ENCODE measurements at places on chromosomes 4 and X. TPM values are rescaled to one million over a fixed set of nuclear protein-coding genes. Genes with fewer than 3 reads are reported as not detected.

DNA sequence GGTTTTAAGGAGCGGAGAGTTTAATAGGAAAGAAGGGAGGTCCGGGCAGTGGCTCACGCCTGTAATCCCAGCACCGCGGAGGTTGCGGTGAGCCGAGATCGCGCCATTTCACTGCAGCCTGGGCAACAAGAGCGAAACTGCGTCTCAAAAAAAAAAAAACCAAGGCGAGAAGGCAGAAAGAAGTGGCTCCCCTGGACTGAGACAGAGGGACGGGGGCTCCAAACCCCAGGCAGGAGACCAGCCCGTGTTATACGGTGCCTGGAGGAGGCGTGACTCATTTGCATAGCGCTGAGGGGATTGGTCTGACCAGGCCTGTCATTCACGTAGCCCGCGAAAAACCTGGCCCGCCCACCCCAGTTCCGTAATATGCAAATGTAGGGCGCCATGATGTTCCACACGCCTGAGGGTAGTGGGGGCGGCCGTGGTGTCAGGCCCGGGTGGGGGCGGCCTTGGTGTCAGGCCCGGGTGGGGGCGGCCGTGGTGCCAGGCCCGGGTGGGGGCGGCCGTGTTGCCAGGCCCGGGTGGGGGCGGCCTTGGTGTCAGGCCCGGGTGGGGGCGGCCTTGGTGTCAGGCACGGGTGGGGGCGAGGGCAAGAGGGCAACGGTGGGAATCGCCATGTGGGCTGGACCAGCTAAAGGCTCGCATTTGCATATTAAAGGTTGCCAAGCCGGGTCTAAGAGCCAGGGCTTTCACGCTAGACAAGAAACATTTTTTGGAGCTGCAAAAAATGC lies 2.1 kb downstream of the PLCXD1 start:
- peak; percentile 73 for DNase-seq

PHF8 gene
- total RNA-seq = 20.0 TPM

DNA sequence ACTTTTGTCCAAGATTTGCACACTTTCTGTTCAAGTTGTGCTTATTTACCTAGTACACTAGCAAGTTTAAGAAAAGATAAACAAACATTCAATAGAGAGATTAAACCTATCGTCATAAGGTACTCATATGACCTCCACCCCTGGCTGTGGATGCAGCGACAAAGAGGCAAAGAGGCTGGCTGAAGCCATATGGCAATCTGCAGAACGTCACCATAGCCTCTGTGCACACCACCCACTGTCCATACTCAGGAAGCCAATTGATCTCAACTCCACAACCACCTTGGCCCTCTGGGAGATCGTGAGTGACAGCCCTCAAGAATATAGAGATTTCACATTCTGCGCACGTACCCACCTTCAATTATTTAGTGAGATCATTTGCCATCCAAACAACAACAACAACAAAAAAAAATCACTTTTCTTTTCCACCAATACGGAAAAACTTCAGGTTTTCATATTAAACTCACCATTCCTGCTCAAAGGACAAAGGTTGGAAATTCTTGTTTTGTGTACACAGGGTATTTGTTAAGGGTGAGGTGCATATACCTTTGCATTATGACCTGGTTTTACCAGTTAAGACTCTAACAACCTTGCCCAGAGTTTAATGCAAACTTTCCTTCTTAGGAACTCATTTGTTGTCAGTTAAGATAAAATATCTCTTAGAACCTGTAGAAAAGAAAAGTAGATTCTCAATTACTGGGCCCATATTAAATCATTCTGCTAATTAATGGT lies 243.0 kb upstream of the FSTL5 start:
- no peak for DNase-seq

- DNase-seq = no peak
Measured at GRCh38 chrX:149010853-149011224, 494.3 kb downstream of the IDS start.

- DNase-seq = no peak
Measured at GRCh38 chr4:113588895-113589668, 172.5 kb downstream of the CAMK2D start.

MEPE gene
- total RNA-seq = not detected

MAP3K15 gene
- 0.13 TPM for total RNA-seq

GRCh38 chr4:1055721-1056590 lies 44.5 kb downstream of the FGFRL1 start:
- DNase-seq = no peak

CXorf65 gene
- total RNA-seq = not detected

GRCh38 chr4:11724731-11725130 lies 296.0 kb upstream of the HS3ST1 start:
- no peak for DNase-seq

NXF3 gene
- not detected for total RNA-seq

DNA sequence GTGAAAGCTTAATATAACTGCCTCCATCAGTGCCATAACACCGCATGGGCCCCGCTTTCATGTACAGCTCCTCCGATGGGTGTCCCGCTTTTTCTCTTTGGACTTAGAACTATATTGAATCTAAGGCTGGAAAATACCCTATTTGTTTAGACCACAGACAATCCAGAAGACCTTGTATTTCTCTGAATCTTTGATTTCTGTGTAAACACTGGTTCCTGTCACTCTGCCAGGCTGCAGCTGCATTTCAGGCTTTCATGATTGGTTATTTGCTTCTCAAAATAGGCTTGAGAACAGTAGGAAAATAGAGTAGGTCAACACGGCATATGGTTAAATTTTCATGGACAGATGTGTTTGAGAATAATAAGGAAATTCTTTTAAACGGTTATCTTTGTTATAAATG lies 80.0 kb downstream of the NWD2 start:
- no peak for DNase-seq

GRCh38 chrX:81957318-81957717 lies 755.4 kb downstream of the SH3BGRL start:
- no peak for DNase-seq

EREG gene
- under 0.01 TPM for total RNA-seq

- no peak for DNase-seq
Measured at GRCh38 chr4:569958-570667, 6.0 kb downstream of the TMEM271 start.

- no peak for DNase-seq
Measured at GRCh38 chr4:189177130-189177529, 763.5 kb upstream of the FRG1 start.

DNA sequence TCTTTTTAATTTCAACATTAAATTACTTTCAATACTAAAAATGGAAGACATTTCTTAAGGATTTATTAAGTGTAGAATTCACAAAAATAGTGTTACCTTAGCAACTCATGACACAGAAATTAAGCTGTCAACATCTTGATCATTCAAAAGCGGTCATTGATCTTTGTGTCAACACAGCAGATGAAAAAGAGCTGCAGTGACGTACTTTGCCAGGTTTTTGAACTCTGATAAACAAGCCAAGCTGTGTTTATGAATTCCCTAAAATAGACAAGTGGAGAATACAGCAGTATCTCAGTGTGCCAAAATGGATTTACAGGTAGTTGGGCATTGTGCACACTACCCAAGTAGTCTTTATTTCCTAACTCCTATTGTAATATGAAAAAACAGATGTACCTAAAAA lies 1141.8 kb upstream of the PCDH7 start:
- no peak for DNase-seq

GRCh38 chrX:34546366-34546765 lies 110.7 kb downstream of the TMEM47 start:
- DNase-seq = no peak

DSPP gene
- total RNA-seq = not detected

DNA sequence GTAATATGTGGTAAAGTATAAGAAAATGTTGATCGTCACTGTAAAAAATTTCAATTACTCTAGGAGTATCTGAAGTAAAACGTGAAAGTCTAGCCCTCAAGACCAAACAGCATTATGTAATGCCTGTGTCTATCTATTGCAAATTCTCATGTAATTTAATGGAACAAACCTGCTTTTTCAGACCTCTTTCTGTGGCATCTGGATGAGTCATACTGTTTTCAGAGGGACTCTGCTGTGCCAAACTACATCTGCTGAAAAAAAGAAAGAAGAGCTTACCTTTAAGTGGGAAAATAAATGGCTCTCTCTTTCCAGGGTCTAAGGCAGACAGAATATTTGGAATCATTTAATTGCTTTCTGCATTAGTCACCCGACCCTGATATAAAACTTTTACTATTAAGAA lies 89.8 kb upstream of the ARMCX2 start:
- DNase-seq = peak; percentile 27

TMEM31 gene
- not detected for total RNA-seq

DNA sequence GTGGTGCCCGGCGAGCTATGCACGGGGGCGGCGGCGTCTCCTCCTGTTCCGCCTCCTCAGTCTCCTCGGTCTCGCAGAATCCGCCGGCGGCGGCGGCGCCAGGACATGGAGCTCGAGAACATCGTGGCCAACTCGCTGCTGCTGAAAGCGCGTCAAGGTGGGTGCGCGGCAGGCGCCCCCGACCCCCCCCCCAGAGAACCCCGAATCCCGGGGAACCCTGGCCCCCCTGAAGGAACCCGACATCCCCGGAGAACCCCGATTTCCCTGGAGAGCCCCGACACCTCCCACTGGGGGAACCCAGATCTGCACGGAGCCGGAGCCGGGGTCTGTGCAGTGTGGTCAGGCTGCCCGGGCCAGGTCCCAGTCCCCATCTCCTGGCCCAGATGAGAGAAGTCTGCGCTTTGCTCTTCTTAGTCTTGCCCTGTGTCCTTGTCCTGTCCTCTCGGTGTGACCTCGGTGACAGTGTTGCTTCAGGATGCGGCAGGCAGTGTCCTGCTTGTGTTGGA lies 648 bp downstream of the GRK4 start:
- no peak for DNase-seq

KLF3 gene
- 24.8 TPM for total RNA-seq

MAGEB17 gene
- not detected for total RNA-seq

- no peak for DNase-seq
Measured at GRCh38 chr4:168565130-168565529, 68.3 kb downstream of the PALLD start.

SLC49A3 gene
- 9.7 TPM for total RNA-seq

GRCh38 chr4:52983563-52984303 lies 121.6 kb downstream of the RASL11B start:
- peak; percentile 56 for DNase-seq

CETN2 gene
- total RNA-seq = 17.3 TPM

DNA sequence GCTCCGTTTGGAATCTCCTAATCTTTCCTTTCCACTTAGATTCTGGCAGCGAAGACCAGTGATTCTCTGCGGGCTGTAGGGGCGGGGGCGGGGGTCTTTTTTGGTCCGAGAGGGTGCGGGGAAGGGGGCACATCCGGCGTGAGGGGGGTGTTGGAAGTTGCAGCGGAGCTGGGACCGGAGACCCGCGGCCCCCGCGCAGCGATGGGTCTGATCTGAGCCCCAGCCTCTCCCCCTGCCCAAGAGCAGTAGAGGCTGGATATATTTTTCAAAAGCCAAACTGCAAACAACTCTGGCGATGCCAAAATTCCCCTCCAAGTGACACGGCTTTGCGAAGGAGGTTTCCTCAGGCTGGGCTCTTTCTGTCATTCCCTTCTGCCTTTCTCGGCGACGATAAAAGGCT lies 355 bp downstream of the GRID2 start:
- DNase-seq = no peak

GRCh38 chr4:123170843-123171242 lies 225.8 kb upstream of the SPRY1 start:
- DNase-seq = no peak

GRCh38 chr4:139736661-139737060 lies 71.0 kb downstream of the MGST2 start:
- DNase-seq = no peak

GRCh38 chr4:7050481-7051143 lies 7.4 kb downstream of the TADA2B start:
- no peak for DNase-seq

PAGE5 gene
- not detected for total RNA-seq

GRCh38 chrX:124497386-124497785 lies 151.0 kb downstream of the SH2D1A start:
- no peak for DNase-seq

DNA sequence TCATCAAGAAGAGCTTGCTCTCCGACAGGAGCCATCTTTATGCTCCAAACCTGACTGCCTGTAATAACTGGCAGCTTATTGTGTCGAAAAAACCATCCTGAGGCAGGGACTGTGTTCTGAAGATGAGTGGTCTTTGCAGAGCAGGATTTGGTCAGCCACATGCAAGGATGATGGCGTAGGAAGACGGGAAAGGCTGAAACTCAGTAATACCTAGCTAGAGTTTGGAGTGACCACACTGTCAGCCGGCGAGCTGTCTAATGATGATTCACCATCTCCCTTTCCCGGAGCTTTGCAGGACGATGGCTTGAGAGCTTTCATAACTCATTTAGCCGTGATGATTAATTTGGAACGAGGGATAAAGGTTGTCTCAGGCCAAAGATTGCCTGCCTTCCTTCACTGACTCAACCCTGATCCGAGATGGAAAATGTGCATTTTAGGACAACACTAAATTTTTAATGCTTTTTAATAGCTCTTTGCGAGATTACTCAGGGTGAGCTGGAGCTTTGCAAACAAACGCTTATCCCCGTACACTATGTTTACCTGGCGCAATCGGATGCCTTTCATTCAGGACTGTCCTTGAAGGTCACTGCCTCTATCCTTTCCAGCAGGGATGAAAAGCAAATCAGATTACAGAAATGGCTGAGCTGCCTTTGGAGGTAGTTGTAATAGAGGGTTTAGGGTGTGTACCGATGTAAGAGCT lies 288.5 kb downstream of the ASMT start:
- DNase-seq = no peak

GRCh38 chrX:121851033-121851432 lies 803.6 kb downstream of the GLUD2 start:
- no peak for DNase-seq

RHOXF1 gene
- not detected for total RNA-seq

ABHD18 gene
- 5.9 TPM for total RNA-seq

DNA sequence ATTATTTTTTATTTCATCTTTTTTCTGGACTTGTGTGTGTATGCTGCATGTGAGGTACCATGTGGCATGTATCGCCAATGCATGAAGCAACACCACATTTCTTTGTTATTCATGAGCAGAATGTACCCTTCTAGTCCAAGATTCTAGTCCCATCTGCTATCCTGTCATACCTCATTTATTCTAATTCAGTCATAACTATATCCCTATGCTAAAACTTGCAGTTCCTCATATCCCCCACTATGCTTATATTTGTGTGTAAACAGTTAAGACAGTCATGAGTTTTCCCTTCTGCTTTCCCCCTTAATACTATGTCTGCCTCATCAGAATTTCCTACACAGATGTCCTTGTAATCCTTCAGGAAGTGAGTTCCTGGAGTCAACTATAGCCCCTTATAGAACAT lies 19.7 kb downstream of the OCRL start:
- no peak for DNase-seq

GRCh38 chrX:141714680-141715079 lies 16.1 kb upstream of the SPANXD start:
- no peak for DNase-seq

PCDH19 gene
- total RNA-seq = 0.25 TPM

Data from dermis microvascular lymphatic vessel endothelial cell (primary cell).